ENCODE measurements at places on chromosomes 11 and 22.

DNA sequence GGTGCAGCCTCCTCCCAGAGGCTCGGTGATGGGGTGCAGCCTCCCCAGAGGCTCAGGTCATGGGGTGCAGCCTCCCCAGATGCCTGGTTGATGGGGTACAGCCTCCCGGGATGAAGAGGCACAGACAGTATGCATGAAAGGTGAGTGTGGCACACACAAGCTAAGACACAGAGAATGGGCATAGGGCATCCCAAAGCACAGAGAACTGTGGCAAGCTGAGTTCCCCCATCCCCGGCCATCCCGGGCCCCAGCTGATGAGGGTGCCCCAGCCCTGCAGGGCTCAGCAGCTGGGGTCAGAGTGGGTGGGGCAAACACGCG, 4.8 kb upstream of the SYT8 start:
- DNase-seq: no peak

- DNase-seq: no peak
These were observed 1.2 kb downstream of the SLC22A25 start for GRCh38 chr11:63242089-63242781.

DNA sequence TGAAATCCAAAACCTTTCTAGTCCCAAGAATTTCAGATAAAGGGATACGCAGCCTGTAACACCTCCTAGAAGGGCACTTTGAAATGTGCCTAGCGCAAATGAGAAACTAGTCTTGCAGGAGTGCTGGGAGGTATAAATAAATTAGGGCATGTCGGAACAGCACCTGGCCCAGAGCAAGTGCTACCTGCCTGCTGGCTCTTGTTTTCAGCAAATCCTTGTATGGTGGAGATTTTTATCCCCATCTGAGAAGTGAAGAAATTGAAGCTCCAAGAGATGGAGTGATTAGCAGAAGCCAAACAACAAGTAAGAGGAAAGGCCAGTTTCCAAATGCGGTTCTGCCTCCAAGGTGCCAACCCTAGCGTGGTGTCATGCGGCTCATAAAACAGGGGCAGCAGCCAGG, 36.7 kb upstream of the TFIP11 start:
- no peak for DNase-seq

DNA sequence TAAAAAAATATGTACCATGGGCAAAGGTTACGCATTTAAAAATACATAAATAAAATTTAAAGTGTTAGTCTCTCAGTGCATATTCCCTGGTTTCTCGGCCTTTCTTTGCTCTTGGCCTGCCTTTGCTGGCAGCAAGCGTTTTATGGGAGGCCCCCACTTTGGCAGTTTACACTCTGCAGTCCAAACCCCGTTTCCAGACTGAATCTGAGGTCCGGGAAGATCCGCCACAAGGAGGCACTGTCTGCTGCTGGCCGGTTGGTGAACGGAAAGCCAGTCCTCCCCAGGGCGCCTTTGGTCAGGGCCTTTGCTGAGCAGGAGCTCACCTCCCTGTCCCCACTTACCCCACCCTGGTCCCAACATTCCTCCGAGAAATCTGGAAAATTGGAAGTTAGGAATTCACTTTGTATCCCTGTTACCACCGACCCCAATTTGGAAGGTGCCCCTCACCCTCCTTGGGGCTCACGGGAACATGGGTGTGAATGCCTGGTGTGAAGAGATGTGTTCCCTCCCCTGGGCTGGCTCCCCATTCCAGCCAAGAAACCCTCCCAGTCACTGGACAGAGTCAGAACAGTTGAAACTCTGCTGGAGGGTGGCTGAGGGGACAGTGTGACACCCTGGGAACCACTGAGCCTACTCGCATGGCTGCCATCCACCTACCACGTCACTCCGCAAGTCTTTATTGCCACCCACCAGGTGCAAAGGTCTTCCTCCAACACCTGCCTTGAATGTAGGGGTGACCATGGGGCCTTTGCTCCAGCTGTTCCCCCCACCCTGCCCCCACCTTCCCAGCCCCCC, 9.4 kb upstream of the SF1 start:
- peak; percentile 72 for DNase-seq

- DNase-seq: no peak
These were observed 21.5 kb upstream of the PARVG start for GRCh38 chr22:44159221-44159620.

DNA sequence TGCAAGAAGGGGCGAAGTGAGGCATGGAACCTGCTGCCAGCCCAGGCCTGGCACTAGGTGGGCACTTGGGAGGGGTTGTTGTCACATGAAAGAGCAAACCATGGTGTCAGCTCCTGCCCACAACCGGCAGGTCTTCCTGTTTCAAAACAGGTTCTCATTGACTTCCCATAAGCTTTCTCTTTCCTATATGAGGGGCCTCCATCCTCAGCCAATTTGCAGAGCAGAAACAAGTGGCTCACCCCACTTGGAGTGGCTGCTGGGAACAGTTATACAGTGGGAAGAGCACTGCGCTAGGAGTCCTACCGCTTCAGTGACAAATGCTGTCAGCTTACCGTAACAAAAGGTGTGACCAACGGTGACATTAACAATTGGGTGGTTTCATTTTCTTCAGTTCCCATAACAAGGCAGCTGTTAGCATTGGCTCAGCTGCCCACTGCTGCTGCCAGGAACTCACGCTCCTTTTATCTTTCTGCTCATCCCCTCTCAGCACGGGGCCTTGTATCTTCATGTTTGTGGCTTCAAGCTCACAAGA, 10.2 kb upstream of the SSTR3 start:
- DNase-seq: peak; percentile 65

DNA sequence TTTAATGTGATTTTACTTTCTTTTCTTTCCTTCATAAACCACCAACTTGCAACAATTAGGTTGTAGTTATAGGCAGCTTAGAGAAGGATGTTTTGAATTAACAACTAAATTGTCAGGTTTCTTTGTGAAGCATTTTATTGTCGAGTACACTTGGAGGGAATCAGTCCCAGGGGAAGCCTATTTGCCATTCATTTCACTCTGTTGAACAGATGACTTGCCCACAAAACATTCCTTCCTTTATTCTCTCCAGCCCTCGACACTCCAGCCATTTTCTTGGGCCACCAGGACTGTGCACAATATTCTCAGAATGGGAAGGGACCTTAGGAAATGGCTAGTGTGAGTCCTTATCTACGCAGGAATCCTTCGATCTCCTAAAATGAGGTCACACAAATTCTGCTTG, 620.6 kb downstream of the SOX6 start:
- DNase-seq: no peak

DNA sequence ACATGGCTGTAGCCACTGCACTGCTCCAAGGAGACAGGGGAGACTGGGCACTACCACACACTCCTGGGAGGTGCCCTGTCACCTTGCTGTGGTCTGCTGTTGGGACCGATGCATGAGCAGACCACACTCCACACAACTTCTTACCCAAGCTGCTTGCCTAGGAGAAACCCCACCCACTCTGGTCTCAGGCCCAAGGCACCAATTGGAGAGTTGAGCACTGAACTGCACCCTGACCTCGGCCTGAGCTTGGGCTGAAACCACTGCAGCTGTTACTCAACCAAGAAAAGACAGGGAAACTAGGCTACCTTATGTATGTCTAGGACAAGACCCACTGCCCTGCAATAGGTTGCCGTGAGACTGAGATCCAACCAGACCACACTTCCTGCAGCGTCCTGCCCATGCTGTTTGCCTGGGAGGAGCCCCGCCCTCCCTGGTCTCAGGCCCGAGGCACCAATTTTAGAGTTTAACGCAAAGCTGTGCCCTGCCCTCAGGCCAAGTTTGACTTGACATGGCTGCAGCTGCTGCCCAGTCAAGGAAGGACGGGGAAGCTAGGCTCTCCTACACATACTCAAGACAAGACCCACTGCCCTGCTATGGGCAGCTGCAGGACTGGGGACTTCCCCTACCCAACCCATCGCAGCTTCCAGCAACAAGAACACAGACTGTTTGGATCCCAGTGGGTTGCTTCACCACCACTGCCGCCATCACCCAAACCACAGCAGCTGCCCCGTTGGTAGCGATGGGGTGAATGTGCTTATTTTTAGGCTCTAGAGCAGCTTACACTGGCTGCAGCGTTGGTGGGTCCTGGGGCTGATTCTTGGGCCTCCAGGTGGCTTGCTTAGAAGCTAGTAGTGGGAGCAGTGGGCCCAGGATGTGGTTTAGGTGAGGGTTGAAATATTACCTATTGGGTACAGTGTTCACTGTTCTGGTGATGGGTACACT, 66.8 kb downstream of the BRD1 start:
- DNase-seq: no peak

- DNase-seq: no peak
These were observed 91.7 kb downstream of the TP53I11 start for GRCh38 chr11:44858796-44859527.

- no peak for DNase-seq
These were observed 20.0 kb upstream of the RAB39A start for GRCh38 chr11:107908211-107908610.
